ENCODE measurements at places on chromosomes 4 and X.
A peak's percentile ranks its signal among the peaks of the same experiment; 100 is the strongest.

DNA sequence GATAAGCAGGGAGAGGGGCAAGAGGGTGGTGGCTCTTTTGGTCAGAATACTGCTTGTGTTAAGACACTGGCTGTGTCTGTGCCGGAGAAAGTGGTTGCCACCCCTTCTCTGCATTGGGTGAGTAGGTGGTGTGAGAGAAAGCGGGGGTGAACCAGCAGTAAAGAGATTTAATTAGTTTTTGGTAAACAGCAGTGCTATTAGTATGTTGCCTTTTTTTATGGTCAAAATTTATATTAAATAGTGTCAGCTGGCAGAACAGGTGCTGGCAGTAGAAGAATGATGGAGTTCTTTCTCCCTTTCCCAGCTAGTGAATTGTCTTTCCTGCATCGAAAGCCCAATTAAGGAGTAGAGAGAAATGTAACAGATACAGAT, 181.6 kb downstream of the LARP7 start:
- peak; percentile 68 for DNase-seq

DNA sequence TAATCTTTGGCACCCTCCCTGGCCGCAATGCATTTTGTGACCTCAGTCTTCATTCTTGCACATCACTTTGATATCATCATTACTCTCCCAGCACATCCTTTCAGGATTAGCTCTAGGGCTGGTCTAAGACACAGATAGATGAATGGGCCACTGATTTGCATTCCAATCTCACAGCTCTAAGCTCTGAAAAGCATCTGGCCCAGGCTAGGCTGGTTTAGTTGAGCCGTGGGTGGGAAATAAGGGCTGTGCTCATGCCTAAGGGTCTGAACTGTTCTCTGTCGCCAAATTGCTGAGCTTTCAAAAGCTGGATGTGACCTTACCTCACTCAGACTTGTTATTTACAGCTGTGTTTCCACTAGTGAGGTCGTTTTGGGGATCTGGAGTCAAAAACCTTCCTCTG, 30.0 kb upstream of the SLC9A7 start:
- DNase-seq, result peak; percentile 8

- DNase-seq, result peak; percentile 47
Measured at GRCh38 chrX:15310117-15310516, 5.3 kb downstream of the ASB11 start.

DNA sequence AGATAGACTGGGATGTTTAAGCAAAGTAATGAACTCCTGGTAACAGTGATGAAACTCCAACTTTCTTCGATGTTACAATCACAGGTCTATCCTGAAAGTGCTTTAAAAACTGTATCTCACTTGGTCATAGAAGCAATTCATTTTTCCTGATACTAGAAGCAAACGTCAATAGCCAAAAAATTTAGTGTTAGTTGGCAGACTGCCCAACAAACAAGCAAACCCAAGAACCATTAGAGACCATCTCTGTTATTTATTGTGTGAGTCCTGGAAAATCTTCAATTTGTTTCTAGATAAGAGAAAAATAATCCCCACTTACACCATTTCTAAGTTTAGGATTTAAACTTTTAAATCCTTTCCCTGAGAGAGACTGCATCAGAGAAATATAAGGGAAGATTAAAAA, 553.9 kb downstream of the INPP4B start:
- no peak for DNase-seq

- no peak for DNase-seq
Measured at GRCh38 chr4:25313201-25313895, 774 bp downstream of the ZCCHC4 start.

DNA sequence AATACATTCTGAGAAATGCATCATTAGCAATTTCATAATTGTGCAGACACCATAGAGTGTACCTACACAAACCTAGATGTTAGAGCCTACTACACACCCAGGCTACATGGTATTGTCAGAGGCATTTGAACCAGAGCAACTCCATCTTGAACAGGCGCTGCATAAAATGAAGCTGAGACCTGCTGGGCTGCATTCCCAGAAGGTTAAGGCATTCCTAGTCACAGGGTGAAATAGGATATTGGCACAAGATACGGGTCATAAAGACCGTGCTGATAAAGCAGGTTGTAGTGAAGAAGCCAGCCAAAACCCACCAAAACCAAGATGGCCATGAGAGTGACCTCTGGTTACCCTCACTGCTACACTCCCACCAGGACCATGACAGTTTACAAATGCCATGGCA, 116.4 kb downstream of the LARP7 start:
- no peak for DNase-seq

DNA sequence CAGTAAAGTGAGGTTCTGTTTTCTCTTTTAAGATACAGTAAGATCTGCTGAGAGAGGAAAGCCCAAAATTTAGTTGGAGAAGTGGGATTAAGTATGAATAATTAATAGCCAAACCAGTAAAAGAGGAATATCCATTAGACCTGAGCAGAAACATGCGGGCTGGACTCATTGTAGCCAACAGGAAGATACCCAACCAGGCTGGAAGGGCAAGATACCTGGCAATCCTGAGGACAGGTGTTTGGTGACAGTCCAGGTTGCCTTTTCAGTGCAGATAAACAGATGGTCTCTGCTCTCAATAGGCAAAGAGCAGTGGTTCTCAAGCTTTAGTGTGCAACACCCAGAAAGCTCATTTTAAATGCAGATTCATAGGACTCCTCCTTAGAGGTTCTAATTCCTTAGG, 980.8 kb upstream of the GRID2 start:
- DNase-seq, result no peak

GRCh38 chr4:22190855-22191254, 242.3 kb upstream of the KCNIP4 start:
- DNase-seq, result no peak

DNA sequence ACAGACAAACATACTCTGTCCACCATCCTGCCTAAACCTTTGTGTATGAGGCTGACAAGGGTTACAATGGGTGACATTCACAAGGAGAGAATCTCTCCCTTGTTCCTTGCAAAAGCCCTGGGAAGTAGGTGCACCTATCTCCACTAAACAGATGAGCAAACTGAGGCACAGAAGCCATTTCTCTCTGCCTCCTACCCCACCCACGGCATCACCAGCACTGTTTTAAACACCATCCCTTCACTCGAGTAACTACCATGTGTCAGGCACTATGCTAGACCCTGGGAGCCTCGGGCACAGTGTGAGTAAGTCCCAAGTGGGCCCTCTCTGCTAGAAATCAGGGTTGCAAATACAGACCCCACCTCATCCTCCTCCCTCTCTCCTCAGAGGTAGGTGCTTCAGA, 899 bp downstream of the LYAR start:
- no peak for DNase-seq

DNA sequence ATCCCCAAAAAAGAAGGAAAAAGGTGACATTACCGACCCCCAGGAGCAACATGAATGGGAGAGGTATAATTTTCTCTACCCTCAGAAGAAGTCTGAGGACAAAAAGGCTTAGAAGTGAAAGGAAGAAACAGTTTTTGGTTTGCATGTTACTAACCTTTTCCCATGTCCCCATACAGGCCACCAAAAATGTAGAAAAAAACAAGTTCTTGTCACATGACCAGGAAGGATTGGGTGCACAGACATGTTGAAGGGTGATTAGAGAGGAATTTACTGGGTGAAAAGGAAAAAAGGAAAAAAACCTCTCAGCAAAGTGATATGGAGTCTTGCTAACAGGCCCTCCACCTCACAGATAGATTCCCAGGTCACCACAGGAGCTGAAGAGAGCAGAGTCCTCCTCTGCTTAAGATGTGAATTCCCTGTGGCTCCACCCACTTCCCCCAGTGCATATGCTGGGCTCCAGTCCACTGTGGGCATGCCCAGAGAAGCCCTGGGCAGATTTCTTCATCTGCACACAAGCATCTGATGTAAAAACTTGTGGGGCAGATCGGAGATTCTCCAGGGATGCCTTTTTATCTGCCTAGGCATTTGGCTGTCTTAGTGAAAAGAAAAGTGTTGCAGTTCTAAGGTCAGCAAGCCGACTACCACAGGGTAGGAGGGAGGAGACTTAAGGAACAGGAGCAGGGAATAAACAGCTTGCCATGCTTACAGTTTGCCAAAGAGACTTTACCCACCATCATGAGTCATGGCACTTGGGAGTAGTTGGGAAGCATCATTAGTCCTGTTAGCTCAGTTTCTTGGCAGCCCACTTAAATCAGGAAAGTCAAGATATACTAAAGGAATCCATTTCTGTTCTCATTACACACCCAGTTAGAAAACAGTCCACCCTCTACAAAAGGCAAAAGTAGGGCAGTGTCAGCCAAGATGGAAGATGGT, 25.0 kb upstream of the PASD1 start:
- no peak for DNase-seq

- DNase-seq, result no peak
Measured at GRCh38 chr4:572594-572993, 3.5 kb downstream of the TMEM271 start.

DNA sequence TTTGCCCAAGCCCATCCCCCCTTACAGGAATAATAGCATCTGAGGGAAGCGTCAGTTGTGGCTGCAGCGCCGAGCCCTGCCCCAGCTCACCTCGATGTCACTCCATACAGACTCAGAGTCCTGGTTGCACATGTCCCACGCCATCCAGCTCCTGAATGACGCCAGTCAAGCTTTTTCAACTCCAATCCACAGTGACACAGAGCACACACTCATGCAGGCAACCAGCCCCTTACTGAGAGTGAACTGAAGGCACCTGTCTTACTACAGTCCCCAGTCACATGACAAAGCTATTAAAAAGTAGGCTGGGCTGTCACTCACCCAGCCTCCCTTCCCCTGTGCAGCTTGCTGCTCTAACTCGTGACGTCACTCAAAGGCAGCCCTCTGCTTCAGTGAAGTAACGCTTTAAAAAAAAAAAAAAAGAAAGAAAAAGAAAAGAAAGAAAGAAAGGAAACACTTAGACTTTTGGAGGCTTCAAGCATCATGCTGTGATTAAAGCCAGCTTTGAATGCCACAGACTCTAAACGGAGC, at the start of gene PPARGC1A:
TSS of gene PPARGC1A (minus strand) at position 234 of the 528 bp plus-strand sequence. CDS start at position 144, 90 bp downstream.
- DNase-seq, result peak; percentile 79

DNA sequence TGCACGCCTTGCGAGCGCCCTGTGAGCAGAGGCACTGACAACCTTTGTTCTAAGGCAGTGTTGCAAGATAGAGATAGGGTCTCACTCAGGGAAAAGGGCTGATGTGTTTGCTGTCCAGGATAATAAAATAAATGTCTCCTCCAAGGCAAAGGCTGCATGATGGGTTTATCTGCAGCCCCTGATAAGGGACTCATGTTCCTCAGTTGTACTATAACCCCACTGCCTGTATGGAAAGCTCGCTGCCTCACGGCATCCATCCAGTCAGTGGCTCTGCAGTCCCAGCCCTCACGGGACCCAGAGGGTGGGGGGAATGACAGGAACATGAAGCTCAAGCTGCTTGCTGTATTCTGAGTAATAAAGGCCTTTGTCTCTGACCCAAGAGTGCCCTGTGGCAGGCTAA, 22.6 kb downstream of the BCLAF3 start:
- no peak for DNase-seq

Measured in brain (organoid and tissue), 16 donors.